Activated naive CD4-positive, alpha-beta T cell treated with Interleukin-2 at 50 U/mL for 16 hours (primary cell): ENCODE measurements at places on chromosomes 6 and 20.

GRCh38 chr20:19911810-19912382, 105.3 kb upstream of the NAA20 start:
- no peak for DNase-seq

DNA sequence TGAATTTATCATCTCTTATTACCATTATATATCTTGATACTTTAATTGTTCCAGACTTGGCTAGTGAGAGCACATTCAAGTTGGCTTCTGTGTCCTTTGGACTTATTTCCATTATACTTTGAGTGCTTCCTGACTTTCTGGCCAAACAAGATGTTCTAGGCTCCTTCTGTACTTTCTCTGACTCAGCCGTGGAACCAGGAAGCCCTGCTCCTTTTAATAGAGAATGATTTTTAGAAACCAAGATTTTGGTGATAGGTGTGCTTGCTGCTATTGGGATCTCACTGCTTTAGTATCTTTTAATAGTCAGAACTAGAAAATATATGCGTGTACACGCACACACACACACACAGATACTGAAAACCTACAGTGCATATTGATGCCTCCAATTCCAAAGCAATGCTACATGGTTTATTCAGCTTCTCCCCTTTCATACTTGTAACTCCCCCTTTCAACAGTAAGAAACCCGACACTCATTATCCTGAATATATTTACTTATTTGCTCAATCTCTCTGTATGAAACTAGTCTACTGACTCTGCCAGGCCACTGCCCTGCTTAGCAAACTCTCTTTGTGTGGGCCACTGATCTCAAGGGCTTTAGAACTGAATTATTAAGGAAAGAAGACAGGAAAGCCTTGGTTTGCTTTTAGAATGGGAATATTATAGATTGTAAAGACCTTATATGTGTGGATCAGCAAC, 42.7 kb upstream of the EZR start:
- no peak for DNase-seq

DNA sequence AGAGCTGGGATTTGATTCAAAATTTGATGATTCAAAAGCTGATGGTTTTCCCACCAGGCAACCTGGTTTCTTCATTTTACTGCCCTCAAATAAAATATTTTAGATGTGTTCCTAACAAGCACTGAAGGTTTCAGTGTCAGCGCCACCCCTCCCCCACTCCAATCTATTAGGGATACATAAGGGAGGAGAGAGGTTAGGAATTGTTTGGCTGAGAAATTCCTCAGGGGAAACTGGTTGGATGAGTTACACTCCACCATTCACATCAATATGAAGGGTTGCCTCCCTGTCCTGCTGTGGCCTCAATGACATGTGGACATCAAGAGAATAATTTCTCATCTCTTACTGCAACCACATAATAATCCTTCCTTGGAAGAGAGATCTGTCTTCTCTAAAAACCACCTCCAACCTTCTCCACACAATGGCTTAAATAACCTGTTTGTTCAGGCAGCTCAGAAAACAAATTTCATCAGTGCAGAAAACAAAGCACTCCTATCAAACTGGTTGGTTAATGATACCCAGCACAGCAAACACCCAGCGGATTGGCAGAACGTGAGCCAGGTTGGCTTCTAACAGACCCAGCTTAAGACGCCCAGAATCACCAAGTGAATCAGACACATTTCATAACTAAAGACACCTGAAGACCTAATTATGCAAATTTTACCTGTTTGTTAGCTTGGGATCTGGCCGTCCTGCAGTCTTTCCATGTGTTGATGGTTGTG, 136.0 kb upstream of the SGK1 start:
- no peak for DNase-seq

- no peak for DNase-seq
These were observed 968.4 kb upstream of the SLC35B3 start for GRCh38 chr6:9403736-9404135.

DNA sequence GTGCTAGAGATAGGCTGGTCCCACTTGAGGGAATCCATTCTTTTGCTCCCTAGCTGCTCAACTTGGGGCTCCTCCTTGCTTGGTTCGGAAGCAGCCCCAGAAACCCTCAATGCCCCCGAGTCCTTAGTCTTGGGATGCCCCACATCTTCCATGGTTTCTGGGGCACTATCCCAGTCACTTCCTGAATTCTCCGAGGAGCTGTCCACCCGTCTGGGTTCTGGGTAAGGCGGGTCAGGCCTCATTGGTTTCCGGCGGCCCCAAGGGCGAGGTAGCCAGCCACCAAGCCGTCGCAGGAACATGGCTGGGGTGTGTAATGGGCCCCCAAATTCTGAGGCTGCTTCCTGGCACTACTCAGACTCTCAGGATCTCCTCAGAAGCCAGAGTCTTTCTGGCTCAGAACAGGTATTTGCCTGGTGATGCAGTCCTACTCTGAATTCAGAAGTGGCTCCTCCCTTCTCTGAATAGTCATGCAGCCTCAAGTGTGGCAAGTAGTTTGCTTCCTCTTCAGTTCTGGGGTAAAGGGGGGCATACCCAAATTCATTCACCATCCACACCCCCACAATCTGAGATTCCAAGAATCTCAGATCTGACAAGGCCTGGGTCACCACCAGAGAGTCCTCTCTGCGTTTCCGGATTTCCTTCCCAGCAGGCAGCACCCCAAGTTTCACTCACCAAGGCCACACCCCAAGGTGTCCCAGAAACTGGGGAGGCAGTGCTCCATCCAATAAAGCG, 763 bp downstream of the C6orf47 start:
- DNase-seq: peak; percentile 34

GRCh38 chr20:914727-915498, 1.2 kb downstream of the ANGPT4 start:
- no peak for DNase-seq

GRCh38 chr6:25497383-25498040, 154.5 kb upstream of the SCGN start:
- no peak for DNase-seq

DNA sequence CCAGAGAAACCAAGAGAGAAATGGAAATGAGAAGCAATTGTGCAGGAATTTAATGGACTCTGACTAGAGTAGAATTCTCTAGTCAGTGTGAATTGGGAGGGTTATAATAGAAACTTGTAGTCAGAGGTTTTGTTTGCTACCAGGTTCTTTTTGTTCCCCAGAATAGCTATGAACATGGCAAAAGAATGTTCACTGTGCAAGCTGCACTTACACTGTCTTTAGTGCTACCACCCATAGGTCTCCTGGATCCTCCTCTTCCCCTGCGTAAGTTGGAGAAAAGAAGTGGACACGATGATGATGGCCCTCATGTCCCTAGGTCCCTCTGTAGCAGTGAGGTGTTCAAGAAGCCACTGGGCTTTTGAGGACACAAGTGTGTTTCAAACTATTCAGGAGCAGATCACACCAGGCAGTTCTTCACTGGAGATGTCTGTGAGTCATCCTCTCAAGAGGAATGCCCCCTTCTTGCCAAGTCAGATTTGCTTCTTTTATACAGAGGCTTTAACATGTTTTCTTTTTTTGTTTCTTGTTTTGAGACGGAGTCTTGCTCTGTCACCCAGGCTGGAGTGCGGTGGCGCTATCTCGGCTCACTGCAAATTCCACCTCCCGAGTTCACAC, 47.6 kb upstream of the SMIM8 start:
- no peak for DNase-seq

GRCh38 chr6:56515081-56515905, 127.4 kb downstream of the DST start:
- no peak for DNase-seq

DNA sequence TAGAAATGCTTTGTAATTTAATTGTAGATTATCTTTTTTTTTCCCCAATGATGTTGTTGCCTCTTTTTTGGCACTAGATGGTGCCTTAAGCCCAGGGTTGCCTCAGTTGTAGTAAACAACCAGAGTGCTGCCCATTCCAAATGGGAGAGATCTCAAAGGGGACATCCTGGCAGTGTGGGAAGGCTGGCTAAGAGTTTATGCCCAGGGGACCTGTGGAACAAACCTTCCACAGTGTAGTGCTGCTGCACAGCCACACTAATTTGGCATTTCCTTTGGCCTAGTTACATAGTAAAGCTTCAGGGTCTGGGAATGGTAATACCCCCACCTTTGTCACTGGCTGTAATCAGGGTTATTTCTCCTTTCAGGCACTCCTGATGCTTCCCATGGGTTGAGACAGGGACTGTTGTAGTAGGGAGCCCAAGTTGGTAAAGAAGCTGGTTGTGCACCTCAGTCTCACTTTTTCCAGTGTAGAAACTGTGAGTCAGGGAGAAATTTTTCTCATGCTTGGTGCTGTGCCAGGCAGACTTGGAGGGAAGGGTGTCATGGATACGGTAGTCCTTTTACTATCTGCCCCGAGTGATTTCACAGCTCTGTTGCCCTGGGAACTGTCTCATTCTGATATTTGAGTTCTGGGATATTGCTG, 177.8 kb upstream of the ECI2 start:
- no peak for DNase-seq

- DNase-seq: no peak
These were observed 309.8 kb upstream of the SGK1 start for GRCh38 chr6:134627707-134628106.

- DNase-seq: no peak
These were observed 47.3 kb downstream of the EPB41L2 start for GRCh38 chr6:131015630-131016263.

- no peak for DNase-seq
These were observed 705.9 kb downstream of the MAFB start for GRCh38 chr20:39983183-39983582.

DNA sequence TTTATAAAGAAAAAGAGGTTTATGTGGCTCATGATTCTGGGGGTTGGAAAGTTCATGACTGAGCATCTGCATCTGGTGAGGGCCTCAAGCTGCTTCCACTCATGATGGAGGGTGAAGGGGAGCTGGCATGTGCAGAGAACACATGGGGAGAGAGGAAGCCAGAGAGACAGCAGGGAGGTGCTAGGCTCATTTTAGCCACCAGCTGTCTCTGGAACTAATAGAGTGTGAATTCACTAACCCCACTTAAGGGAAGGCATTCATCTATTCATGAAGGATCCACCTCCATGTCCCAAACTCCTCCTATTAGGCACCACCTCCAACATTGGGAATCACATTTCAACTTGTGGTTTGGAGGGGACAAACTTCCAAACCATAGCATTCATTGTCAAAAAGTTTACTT, 137.3 kb upstream of the PMEPA1 start:
- DNase-seq: no peak

DNA sequence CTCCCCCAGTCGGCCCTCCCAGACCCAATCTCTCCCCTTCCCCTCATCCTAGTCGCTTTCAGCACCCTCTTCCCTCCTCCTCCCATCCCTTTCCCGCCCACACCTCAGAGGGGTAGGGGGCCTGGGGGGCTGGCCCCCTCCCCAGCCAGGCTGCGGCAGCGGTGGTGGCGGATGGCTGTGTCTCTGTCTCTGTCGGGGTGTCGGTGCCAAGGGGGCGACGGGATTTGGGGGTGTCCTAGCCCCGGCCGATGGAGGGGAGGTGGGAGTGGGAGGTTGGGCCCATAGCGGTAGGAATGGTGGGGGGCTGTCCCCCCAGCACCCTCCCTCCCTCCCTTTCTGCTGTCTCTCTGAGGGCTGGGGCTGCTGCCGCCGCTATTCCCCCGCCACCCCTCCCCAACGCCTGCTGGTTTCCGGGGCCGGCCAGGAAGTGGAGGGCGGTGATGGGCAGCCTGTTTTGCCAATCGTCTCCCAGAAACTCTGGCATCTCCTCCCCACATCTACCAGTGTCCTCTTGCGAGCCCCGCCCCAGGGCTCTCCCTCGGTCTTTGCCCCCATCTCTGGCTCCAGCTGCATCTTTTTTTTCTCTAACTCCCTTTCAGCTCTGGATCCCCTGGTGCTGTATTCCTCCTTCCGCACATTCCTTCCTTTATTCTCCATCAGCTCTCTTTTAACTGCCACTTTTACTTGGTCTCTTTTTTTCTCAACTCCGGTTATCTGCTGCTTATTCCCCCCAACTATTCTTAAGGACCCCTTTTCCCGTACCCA, at the start of gene AGPAT1:
AGPAT1 (minus strand) TSS at position 374 of the 765 bp plus-strand sequence. CDS start 4,588 bp downstream, outside the sequence.
- DNase-seq: peak; percentile 98

GRCh38 chr20:45320948-45321595, 13.0 kb upstream of the MATN4 start:
- no peak for DNase-seq

DNA sequence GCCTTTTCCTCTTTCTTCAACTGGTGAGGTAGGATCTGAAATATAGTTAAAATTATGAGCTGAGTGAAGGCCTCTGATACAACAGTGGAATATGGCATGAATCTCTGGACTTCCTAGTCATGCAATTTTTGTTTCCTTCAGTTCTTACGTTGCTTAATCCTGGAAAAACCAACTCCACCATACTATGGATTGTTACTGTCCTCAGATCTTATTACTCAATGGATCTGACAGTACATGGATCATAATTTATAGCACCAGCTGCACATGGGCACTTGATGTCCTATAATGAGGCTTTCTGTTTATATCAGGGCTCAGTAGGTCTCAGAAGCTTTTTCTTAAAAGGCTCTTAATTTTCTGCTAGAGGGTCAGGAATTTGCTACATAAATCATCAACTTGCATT, 1341.0 kb upstream of the EYS start:
- DNase-seq: no peak

GRCh38 chr20:2093159-2093781, 8.4 kb upstream of the STK35 start:
- peak; percentile 25 for DNase-seq

DNA sequence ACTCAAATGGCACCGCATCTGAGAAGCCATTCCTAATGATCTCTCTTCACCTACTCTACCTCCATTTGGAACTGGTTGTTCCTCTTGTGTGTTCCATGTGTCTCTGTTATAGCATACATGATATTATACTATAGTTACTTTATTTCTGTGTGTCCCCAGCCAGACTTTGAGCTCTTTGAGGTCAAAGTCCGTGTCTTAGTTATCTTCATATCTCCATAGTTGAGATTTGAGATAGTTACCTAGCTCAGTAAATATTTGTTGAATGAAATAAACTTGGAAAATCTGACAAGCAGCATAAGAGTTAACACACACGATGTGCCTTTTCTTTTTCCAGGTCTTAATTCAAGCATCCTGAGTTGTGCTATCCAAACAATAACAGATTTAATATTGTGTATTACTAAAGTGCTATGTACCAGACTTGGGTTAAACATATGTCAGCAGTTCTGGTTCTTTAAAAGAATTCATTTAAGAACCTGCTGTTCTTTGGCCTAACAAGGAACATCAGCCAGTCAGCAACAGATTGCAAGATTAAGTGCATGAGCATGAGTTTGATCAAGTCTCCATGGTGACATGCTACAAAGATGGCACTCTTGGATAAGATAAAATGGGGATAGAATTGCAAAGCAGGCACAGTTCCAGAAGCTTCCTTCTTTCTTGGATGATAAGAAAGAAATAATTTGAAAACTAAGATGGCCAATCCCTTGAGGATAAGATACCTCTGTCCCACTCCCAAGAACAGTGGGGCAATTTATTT, 8.7 kb upstream of the TNFRSF21 start:
- no peak for DNase-seq

DNA sequence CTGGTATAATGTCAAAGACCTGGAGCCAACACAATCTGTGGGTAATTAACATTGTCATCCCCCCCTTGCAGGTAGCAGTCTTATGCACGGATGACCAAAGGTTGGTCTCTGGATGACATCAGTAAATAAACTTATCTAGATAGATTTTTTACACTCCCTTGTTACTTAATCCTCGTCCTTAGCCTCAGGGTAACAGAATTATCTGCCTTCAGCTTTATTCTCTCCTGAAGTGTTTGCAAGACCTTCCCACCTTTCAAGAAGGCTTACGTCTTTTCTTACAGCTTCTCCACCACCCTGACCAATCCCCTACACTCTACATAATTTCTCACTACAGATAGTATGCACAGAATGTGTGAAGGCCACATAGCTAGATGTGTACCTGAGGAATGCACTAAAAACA, 434.8 kb upstream of the HTR1E start:
- no peak for DNase-seq
